Activated T-helper 17 cell treated with anti-CD3 and anti-CD28 coated beads, Interleukin-2, amount 50 U/mL, for 72 hours (primary cell): ENCODE measurements at places on chromosomes 7 and 10. TPM values are rescaled to one million over a fixed set of nuclear protein-coding genes. Genes with fewer than 3 reads are reported as not detected.

DNA sequence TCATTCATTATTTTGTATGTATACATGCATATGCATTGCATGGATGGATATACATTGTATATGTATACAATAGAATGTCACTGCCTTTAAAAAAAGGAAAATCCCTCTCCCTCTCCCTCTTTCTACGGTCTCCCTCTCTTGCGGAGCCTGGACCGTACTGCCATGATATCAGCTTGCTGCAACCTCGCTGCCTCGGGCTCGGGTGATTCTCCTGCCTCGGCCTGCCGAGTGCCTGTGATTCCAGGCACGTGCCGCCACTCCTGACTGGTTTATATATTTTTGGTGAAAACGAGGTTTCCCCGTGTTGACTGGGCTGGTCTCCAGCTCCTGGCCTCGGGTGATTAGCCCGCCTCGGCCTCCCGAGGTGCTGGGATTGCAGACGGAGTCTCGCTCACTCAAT is 24.4 kb downstream of the IPMK start:
- H3K36me3 ChIP-seq = peaks cover 9% of the 10 kb centered on the region
- H3K27ac ChIP-seq = no peak overlapping the region
- ATAC-seq = no peak
- H3K4me1 ChIP-seq = peaks cover 29% of the 10 kb centered on the region
- H3K27me3 ChIP-seq = no peaks in the 10 kb centered on the region

ANKRD1 gene
- total RNA-seq = not detected

DNA sequence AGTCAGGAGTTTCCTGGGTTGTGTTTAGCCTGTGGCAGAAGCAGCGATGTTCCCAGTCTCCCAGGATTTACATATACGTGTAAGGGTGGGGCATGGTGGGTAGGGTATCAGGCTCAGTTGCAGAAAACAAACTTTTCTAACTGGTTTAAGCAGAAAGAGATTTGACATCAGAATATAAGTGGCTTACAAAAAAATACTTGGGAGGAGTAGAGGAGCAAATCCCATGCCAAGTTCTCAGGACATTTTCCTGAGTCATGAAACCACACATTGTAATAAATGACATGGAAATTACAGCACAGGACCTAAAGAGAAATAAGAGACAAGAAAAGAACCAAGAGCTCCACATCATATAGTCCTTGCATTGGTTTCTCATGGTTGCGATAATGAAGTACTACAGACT is 26.2 kb upstream of the FRMD4A start:
- no peaks in the 10 kb centered on the region for H3K36me3 ChIP-seq
- no peaks in the 10 kb centered on the region for H3K4me1 ChIP-seq
- H3K27me3 ChIP-seq = peaks cover 4% of the 10 kb centered on the region
- H3K4me3 ChIP-seq = no peak overlapping the region

- no peak overlapping the region for H3K27ac ChIP-seq
- H3K27me3 ChIP-seq = peaks cover 34% of the 10 kb centered on the region
- ATAC-seq = peak; percentile 28
- no peak overlapping the region for H3K4me3 ChIP-seq
- H3K36me3 ChIP-seq = no peaks in the 10 kb centered on the region
Measured at GRCh38 chr7:120867932-120868331, 10.0 kb upstream of the TSPAN12 start.

PRRT4 gene
- 0.13 TPM for total RNA-seq
